Osteocyte (in vitro differentiated cells): ENCODE measurements at places on chromosomes 16 and 17. TPM values are rescaled to one million over a fixed set of nuclear protein-coding genes. Genes with fewer than 3 reads are reported as not detected.

The ENO3 gene
- 9.4 and 9.5 TPM in 2 replicates for total RNA-seq

DNA sequence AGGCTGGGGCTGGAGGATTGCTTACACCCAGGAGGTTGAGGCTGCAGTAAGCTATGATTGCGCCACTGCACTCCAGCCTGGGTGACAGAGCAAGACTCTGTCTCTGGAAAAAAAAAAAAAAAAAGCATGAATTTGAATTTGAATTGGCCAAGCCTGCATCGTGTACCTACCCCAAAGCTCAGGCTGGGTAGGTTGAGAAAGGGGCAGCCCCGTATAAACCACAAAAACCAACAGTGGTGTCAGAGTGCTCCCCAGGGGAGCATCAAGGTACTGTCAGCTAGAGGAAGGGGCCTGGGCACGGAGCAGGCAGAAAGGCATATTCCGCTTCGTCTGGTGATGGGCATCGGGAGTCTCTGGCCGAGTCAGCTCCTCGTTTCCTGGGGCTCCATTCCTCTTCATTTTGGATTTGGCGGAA is 40.9 kb downstream of the RAP1GAP2 start:
- DNase-seq, result no peak

DNA sequence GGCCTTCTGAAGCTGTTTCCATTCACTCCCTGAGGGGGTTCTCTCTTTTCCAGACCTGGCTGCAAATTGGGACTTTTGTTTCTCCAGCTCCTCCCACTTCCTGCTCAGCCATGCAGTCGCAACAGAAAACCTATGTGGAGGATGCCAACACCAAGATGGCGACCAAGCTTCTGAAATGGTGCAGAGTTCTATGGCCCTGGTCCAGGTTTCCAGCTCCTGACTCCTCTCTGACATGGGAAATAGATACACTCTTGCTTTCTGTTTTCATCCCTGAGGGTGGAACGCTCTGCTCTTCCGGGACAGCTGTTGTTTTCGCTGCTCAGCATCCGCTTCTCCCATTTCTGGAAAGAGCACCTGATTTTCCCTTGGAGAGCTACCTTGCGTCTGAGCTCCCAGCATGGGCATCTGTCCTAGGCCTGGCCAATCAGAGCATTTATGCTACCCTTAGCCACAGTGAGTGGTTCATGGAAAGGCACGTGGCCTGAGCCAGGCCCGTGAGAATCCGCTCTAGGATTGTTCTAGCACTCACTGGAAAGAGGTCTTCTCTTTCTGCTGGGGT is 8.1 kb downstream of the GPRC5B start:
- no peak for DNase-seq

The HS3ST2 gene
- total RNA-seq, result not detected in 2 replicates

- no peak for DNase-seq
Measured at GRCh38 chr17:81420769-81421462, 25.7 kb downstream of the BAHCC1 start.

The MKS1 gene
- total RNA-seq, result 21.5 and 24.1 TPM in 2 replicates

The TMEM92 gene
- 4.3 and 6.6 TPM in 2 replicates for total RNA-seq

- no peak for DNase-seq
Measured at GRCh38 chr16:67116388-67117311, 6.9 kb downstream of the PHAF1 start.

DNA sequence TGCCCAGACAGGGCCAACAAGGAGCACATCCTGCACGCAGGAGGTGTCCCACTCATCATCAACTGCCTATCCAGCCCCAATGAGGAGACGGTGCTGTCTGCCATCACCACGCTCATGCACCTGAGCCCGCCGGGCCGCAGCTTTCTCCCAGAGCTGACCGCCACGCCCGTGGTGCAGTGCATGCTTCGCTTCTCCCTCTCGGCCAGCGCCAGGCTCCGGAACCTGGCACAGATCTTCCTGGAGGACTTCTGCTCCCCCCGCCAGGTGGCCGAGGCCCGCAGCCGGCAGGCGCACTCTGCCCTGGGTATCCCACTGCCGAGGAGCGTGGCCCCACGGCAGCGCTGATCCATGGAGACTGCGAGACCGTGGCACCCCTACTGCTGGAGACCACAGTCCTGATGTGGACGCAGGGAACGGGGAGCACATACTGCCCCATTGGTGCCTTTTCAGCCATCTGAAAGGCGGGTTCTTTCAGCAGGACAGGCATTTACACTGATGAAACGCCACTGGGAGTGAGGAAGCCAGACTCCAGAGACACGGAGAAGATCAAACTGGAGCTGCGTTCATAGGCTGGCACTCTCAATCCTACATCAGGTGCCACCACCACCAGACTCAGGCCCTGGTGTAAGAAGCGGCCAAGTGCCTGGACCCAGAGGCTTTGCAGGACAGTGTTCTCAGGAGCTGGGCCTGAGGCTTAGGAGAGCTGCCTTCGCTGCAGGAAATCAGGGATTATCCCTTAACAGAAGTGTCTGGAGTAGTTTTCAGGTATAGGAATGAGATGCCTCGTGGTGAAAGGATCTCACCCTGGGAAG is 2.6 kb downstream of the NT5C start:
- DNase-seq, result no peak
